Activated T-helper 17 cell treated with anti-CD3 and anti-CD28 coated beads, Interleukin-2, amount 50 U/mL, for 72 hours (primary cell): ENCODE measurements at places on chromosomes 4 and X. TPM values are rescaled to one million over a fixed set of nuclear protein-coding genes. Genes with fewer than 3 reads are reported as not detected.

The RASGEF1B gene
- 0.61 TPM for total RNA-seq

The VSIG1 gene
- total RNA-seq: 1.4 TPM

The ENPEP gene
- total RNA-seq: 0.16 TPM

GRCh38 chrX:150028692-150029091 lies 90.4 kb upstream of the EOLA2 start:
- peak; percentile 35 for ATAC-seq

DNA sequence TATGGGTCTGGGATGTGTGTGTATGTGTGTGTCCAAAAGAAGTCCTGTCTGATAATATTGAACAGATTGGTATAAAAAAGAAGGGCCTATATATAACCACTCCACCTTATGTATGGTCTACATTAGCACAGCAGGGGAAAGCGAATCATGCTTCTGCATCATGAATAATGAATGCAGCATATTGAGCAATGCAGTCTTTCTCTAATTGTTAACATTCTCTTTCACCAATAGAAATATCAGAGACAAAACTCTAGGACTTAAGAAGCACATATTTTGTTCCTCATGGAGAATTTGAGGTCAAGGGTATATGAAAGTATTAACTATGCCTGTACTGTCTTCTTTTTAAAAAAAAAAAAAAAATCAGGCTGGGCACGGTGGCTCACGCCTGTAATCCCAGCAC lies 264.3 kb upstream of the NOCT start:
- no peak for ATAC-seq

DNA sequence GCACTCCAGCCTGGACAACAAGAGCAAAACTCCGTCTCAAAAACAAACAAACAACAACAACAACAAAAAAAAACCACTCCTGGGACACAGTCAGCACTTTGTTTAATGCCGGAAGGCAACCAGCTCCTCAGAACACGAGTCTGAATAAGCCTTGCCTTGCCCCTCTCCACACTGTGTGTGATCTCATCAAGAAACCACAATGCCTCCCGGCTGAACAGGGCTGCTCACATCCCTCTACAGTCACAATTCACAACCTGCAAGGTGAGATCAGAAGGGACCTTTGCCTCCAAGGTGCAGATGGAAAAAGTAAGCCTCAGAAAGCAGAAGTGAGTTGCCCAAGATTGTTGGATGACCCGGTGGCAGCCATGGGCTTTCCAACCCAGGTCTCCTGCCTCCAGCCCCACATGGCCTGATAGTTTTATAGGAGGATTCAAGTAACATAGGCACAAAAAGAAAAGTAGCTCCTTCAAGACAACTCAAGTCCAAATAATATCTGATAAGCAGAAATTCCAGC lies 80.8 kb downstream of the JAKMIP1 start:
- peak; percentile 54 for ATAC-seq

DNA sequence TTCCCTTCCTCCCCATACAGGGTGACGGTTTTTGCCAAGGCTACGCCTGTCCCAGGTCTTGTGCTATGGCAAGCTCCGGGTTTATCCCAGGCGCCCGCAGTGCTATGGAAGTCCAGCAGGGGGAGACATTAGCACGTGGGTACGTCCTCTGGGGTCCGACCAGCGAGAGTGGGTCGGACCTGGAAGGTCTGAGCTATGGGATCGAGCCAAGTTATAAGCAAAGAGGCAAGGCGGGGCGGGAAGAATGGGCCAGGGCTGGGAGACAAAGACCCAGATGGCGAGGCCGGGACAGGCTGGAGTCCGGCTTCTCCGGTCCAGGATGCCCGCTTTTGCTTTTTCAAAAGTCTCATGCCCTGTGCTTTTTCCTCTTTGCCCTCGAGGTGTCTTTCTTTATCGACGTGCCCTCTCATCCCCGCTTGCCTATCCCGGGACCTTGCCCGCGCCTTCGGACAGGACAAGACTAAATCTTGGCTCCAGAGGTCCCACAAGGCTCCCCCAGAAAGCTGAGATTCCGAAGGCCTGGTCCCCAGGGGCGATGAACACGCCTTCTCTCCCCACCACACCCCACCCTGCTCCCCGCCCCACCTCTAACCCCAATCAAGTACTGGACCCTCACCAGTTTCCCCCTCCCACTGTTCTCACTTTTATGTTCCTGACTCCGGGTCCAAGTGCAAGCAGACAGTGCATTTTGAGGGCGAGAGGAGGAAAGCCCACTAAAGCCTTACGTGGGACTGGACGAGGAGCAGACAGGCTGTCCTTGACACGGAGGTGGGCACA lies 785 bp upstream of the EFNB1 start:
- peak; percentile 43 for ATAC-seq

DNA sequence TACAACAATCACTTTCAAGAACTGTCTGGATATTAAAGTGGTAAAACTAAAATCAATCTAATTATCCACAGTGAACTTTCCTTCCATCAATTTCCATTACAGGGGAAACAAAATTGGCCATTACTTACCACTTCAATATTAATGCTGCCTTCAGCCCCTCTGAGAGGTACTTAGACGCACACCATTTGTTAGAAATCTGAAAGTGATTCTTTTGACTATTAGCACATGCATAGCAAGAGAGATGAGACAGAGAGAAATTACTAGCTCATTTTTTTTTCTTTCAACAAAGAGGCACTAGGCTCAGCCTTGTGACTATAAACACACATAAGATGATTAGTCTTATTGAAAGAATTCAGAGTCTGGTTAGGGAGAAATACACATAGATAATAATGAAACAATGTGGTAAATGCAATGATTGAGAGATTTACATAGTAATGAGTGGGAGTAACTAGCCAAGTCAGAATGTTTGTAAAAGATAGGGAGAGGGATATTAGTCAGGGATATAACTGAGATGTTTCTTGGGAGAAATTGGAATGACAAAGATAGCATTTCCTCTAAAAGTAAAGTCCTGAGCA lies 93.3 kb downstream of the YIPF7 start:
- ATAC-seq: no peak

- peak; percentile 46 for ATAC-seq
Observed at GRCh38 chrX:110146521-110146920, 143.6 kb downstream of the TMEM164 start.
